CD4-positive, alpha-beta T cell treated with Interleukin-17A for 1 hour (primary cell): ENCODE measurements at places on chromosomes 3 and 15.

DNA sequence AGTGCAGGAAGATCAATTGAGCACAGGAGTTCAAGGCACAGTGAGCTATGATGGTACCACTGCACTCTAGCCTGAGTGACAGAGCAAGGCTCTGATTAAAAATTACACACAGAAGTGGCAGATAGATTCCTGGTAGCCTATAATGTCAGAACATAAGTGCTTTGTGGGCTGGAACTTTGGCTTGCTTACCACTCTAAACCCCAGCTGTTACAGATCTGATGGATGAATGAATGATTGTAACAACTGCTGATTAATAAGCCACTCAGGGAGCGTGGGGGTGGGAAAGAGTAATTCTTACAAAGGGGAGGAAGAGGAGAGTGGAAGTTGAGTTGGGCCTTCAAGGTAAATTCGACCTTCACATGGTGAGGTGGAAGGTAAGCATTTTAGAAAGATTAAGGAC lies 40.9 kb upstream of the PTPN23 start:
- no peak for DNase-seq

- DNase-seq: no peak
Observed at GRCh38 chr3:155629556-155629955, 115.3 kb downstream of the PLCH1 start.

GRCh38 chr3:194142156-194142910 lies 6.4 kb downstream of the HES1 start:
- no peak for DNase-seq

DNA sequence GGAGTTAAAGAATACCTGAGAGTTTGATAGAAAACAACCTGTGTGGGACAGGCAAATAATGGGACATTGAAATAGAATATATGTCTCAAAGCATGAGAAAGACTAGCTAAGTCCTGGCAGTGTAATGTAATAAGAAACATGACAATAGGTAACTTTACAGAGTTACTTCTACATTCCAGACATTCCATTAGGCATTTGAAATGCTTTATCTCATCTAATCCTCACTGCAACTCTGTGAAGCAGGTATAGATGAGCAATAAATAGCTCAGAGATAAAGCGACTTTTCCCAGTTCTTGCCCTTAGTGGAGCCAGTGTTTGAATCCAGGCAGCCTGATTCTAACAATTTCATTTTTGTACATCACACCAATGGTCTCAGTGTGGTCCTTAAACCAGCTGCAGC lies 76.8 kb downstream of the CPNE4 start:
- DNase-seq: no peak

- no peak for DNase-seq
Observed at GRCh38 chr3:36482256-36482655, 102.0 kb downstream of the STAC start.

- no peak for DNase-seq
Observed at GRCh38 chr3:158395421-158395820, 175.6 kb upstream of the MLF1 start.

DNA sequence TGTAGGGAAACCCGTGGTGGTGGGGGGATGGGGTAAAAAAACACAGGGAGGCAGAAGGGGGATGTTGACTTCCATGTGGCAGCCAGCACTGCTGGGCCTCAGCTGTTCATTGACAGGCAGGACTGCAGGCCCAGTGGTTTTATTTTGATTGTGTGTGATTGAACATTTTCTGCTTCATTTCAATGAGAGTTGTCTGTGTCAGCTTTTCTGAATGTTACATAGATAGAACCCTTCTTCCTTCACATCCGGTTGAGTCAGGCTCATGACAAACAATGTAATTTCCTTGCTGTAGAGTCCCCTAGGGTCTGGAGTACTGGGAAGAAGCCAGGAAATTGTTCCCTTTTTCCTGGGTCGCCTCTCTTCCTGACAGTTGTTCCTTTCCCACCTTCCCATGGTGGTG lies 8.2 kb upstream of the RPP25 start:
- no peak for DNase-seq
